Activated CD8-positive, alpha-beta memory T cell treated with anti-CD3 and anti-CD28 coated beads for 4 hours (primary cell): ENCODE measurements at places on chromosomes 5 and 9.

GRCh38 chr5:112860929-112861637, at the start of gene SRP19:
Gene SRP19 (plus strand): TSS chr5:112861287. CDS start chr5:112861377, 90 bp downstream.
- DNase-seq, result peak; percentile 77

- DNase-seq, result no peak
Measured at GRCh38 chr5:83322273-83322924, 149.1 kb upstream of the VCAN start.

GRCh38 chr9:137162505-137163364, 7.1 kb downstream of the LRRC26 start:
- DNase-seq, result no peak

- no peak for DNase-seq
Measured at GRCh38 chr5:96601200-96601599, 61.0 kb upstream of the CAST start.

DNA sequence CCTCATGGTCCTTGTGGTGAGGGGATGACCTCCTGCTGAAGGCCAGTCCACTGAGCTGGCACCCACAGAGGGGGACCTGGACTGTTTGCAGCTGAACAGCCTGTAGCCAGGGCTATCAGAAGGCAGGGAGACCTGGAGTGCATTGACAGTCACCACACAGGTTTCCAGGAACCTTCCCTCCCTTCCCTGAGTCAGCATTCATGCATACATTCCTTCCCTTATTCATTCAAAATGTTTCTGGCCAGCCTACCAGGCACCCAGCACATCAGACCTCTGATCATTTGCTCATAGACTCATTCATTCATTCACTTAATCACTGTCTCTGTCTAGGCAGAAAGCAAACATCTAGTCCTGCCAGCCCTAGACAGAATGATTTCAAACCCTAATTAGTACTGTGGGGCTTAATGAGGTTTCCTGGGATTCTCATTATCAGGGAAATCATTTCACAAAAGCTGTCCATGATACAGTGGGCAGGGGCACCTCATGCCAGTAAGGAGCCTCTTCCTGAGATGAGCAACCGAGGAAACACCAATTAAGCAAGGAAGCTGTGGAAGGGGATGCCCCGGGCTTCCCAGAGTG, 110.1 kb upstream of the PPP1R26 start:
- no peak for DNase-seq

DNA sequence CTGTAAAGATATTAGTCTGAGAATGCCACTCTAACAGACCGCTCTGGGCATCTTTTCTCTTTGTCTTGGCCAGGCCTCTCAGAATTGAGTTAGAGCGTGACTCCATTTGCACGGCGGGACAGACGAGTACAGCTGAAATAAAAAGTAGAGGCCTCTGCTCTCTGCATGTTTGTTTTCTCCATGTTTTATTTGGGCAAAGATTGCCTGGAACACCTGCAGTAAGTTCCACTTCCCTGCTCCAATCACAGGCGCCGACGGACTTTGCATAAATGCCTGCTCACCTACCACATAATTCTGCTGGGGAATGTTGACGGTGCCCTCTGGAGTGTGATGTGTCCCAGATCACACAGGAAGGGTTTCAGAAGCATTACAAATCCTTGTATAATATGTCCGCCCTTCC, 10.6 kb downstream of the SPOCK1 start:
- DNase-seq, result no peak

GRCh38 chr5:74938250-74938933, 72.2 kb upstream of the FAM169A start:
- no peak for DNase-seq

GRCh38 chr5:149049371-149049781, 13.5 kb downstream of the SH3TC2 start:
- no peak for DNase-seq

DNA sequence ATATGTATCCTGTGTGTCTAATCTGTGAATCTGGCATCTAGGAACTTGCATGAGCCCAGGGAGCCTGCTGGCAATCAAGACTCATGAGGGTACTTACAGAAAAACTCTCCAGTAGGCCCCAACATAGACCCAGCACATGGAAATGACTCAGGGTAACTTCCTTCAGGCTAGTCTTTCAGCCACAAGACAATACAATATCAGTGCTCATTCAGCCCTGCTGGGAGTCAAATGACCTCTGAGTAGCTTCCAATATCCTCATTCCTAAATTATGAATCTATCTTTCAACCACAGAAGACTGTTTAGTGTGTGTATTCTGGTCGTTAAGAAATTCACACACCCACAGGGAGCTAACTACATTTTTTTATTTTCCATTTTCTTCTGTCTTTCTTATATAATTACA, 1273.0 kb downstream of the EFNA5 start:
- no peak for DNase-seq

DNA sequence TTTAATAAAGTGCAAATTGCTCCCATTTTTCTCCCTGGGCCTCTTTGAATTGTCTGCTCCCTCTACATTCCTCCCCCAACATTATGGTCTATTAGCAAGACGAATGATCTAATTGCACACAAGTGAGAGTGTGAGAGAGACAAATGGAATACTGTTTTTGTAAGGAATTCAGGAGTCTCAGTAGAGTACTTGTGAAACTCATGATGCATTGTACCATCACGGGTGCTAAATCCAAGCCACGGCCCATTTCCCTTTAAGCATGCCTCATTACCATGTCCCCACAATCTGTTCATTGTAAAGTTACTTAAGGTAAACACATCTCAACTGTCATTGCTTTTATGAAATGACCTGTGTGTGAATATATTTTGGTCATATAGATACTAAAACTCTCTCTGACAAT, 62.8 kb downstream of the CD180 start:
- DNase-seq, result no peak

DNA sequence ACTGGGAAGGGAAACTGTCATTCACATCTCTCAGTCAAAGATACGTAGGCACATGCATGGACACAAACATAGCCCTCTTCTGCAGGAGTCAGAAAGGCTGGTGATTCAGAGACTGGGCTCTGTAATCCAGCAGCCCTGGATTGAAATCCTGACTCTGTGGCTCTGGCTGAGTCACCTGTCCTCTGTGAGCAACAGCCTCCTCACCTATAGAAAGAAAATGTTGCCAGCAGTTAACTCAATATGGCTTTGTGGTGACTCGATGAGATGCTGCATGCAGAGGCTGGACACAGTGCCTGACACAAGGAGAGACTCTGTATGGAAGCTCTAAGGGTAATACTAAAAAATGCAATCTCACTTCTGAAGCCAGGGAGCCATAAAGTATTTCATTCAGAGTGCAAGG, 23.9 kb upstream of the CDKN2AIPNL start:
- DNase-seq, result no peak

GRCh38 chr5:36666274-36666673, 59.9 kb downstream of the SLC1A3 start:
- DNase-seq, result no peak

DNA sequence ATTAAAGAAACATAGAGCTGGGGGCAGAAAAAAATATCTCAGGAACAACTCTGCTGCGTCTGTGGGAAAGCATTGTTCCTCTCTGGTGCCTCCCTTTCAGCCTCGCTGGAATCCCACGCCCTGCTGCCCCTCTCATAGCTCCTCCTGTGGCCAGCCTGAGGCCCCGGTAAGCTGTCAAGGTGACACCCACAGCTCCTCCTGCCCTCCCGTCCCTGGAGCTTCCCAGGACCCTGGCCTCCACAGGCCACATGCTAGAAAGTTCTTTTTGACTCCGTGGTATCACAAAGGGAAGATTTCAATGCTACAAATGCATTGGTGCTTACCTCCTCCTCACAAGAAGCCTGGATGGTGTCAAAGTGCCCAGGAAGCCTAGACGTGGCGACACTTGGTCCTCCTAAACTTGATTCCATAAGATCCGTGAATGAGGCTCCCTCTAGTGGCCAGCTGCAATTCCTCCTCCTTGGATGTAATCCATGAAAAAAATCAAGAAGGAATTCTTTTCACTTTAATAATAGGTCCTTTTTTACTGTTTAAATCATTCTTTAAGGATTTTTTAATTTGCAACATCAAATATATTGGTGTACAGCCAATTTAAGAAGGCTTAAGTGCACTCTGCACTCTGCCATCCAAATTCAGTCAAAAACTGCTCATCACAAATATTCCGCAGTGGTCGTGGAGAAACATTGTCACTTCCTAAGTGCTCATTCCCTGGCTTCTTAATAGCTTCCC, 104.9 kb downstream of the CFAP90 start:
- DNase-seq, result no peak

DNA sequence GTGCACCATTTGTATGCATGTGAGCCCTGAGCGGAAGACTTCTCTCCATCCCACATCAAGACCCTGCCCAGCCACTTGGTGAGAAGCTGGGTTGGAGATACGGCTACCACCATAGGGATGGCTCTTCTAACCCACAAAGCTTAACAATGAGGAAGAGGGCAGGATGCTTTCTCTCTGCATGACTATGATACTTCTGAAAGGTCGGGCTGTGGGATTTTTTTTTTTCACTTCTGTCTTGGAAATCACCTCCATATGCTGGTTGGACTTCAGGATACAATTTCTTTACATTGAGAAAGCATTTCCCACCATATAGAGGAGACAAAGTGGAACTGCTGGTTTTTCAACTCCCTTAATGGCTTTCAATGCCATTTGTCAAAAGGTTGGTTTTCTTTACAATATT, 30.5 kb downstream of the ZNF366 start:
- DNase-seq, result no peak
